ENCODE measurements at places on chromosomes 13 and 19.
A peak's percentile ranks its signal among the peaks of the same experiment; 100 is the strongest.

GRCh38 chr19:3479834-3480215, 500 bp downstream of the SMIM24 start:
- DNase-seq, result no peak

GRCh38 chr13:112769615-112770014, 79.8 kb downstream of the ATP11A start:
- no peak for DNase-seq

DNA sequence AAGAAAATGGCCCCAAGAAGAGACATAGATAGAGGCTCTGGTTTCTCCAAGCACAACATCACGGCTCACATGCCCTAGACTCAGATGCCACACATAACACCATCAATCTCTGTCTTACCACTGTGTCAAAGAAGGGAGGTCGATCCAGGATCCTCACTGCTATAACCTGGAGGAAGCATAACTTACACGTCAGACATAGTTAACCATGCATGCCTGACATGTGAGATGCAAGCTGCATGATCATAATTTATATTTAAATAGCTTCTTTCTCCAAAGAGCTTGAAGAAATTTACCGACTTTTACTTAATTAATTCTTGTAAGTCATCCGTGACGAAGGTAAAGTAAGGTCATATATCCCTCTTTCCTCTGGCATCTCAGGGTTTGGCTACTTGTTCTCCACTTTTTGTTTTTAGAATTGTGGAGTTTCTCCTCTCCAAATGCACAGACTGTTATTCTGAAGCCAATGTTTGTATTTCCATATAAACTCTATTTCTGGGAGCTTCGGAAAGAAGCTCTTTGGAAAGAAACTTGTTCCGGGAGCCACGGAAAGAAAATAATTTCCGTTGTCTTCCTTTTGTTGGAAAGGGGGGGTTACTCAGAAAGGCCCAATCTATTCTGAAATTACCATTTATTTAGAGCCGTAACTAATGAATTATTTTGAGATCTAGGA, 205.6 kb downstream of the LHFPL6 start:
- no peak for DNase-seq

DNA sequence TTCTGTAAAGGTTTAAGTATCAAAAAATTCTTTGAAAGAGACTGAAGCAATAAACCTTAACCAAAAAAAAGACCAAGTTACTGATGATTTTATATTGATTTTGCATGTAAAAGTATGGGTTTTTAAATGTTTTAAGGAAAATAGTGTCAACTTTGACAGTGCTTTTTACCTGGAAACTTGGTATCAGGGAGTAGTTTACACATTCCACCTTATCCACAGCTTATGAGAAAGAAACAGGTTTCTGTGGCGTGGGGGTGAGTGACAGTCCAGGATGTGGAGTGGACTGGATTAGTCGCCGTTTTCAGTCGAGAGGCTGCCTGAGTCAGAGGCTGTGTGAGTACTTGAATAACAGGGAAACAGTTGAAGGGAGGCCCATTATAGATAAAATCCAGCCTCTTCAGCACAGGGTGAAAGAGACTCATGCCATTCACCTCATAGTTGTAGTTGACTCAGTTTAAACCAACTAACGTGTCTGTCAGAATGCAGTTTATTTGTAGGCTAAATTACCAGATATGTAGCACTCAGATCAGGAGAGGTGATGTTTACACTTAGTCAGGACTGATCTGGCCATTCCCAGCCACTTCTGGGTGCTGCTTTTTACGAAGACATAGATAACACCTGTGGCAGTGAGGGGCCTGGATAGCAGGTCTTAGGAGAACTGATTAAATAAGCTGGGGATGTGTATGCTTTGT, 595 bp upstream of the GPR183 start:
- peak; percentile 58 for DNase-seq

- peak; percentile 51 for DNase-seq
Observed at GRCh38 chr19:45681391-45682015, 10.2 kb downstream of the SNRPD2 start.

Data from stimulated activated CD8-positive, alpha-beta memory T cell treated with anti-CD3 and anti-CD28 coated beads, Interleukin-7, amount 100 ng/mL, for 4 hours (primary cell).